ENCODE measurements at places on chromosomes 3 and 15.

DNA sequence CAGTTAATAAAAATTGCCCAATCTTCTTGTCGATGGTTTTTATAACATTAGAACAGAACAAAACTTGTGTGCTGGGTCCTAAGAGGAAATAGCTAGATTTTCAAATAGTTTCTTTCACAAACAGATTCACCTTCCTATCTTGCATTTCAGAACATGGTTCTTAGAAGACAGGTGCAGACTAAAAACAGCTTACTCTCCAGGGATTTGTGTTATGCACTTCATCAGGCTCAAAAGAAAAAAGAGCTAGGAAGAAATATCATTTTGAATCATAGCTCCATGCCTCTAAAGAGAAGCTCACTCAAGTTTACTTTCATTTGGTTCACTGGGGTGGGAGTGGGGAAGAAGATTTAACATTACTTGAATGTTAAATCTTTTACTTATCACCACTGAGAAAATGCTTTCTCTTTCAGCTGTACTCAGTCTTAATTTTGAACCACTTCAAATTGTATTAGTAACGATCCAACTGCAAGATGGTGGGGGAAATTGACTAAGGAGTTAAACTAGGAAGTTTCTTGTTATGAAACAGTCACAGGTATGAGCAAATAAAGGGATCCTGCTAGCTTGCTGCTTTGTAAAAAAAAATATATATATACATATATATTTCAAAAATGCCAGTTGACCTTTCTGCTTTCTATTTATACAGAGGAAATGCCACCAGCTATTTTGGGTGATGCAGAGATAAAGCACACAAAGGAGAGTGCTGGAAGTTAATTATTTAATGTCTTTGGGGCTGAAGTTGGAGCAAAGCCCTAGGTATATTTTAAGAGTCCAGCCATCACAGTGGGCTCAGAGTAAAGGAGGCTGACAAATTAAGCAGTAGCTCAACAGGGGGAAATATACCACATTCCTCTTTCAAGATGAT lies 28.3 kb upstream of the NUDT16 start:
- H3K4me3 ChIP-seq = no peak overlapping the region
- no peak overlapping the region for H3K27ac ChIP-seq
- no peak for DNase-seq

GRCh38 chr15:52112203-52112750 lies 298 bp downstream of the BCL2L10 start:
- H3K36me3 ChIP-seq = no peaks in the 10 kb centered on the region
- no peaks in the 10 kb centered on the region for H3K4me1 ChIP-seq
- peaks cover 10% of the 10 kb centered on the region for H3K27me3 ChIP-seq
- no peak overlapping the region for H3K27ac ChIP-seq
- no peak overlapping the region for H3K4me3 ChIP-seq
- DNase-seq = no peak

GRCh38 chr3:74787011-74787410 lies 172.6 kb upstream of the CNTN3 start:
- DNase-seq = no peak
- H3K27me3 ChIP-seq = peaks cover 6% of the 10 kb centered on the region
- H3K4me3 ChIP-seq = no peak overlapping the region
- no peak overlapping the region for H3K27ac ChIP-seq
- H3K4me1 ChIP-seq = no peaks in the 10 kb centered on the region

DNA sequence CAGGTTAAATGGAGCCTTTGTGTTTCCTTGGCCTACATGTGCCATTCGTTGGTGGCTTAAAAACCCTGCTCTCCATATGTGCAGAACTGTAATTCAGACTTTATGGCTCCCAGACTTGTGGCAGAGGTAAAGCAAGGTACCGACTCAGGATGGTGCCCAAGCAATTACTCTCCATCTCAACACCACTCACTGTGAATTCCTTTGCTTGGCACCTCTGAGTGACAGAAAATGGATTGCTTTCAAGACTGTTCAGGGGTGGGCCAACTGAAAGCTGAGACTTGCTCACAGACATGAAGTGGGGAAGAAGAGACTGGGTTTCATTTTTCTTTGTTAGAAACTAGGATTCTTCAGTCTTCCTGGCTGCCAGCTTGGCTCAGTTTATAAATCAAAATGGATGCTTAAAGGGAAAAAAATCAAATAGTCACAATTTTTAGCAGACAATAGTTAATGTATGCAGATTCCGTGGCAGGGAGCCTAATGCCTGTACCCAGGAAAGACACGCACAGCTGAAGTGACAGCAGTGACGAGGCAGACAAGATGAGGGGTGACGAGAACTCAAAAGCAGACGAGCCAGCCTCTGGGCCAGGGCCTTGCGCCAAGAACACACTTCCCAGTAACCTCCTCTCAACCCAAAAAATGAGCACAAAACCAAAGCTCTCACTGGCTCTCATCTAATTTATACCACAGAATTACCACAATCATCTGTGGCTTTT lies 207.9 kb upstream of the SLC2A2 start:
- no peak overlapping the region for H3K4me3 ChIP-seq
- H3K27me3 ChIP-seq = no peaks in the 10 kb centered on the region
- DNase-seq = no peak
- peaks cover 13% of the 10 kb centered on the region for H3K4me1 ChIP-seq

GRCh38 chr15:45919806-45920205 lies 285.0 kb downstream of the SQOR start:
- H3K27me3 ChIP-seq = no peaks in the 10 kb centered on the region
- H3K4me3 ChIP-seq = no peak overlapping the region

GRCh38 chr3:10955711-10956453 lies 36.7 kb upstream of the SLC6A1 start:
- H3K27me3 ChIP-seq = peaks cover 66% of the 10 kb centered on the region
- no peak for DNase-seq

DNA sequence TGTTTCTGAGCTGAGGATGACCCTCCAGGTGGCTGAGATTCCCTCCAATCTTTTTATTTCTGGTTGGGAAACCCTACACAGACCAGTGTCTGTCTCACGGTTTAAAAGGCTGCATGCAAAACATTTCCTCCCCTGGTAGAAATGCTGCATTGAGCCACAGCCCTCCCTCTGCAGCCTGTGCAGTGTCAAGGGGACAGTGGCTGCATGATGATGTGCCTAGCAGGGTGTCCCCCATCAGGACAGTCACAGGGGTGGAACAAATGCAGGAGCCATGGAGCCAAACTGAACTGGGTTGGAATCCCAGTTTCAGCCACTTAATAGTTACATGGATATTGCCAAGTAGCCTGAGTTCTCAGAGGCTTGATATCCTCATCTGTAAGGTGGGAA lies 147.9 kb upstream of the CTDSPL start:
- no peaks in the 10 kb centered on the region for H3K27me3 ChIP-seq
- no peak for DNase-seq
- no peak overlapping the region for H3K27ac ChIP-seq
- no peaks in the 10 kb centered on the region for H3K36me3 ChIP-seq
- H3K4me3 ChIP-seq = no peak overlapping the region

- peak overlapping the region; percentile 82 for H3K27ac ChIP-seq
- no peak overlapping the region for H3K4me3 ChIP-seq
- peaks cover 8% of the 10 kb centered on the region for H3K27me3 ChIP-seq
- DNase-seq = no peak
- H3K36me3 ChIP-seq = no peaks in the 10 kb centered on the region
- peaks cover 32% of the 10 kb centered on the region for H3K4me1 ChIP-seq
Observed at GRCh38 chr15:72972362-72972761, 79.9 kb upstream of the NEO1 start.

- H3K36me3 ChIP-seq = no peaks in the 10 kb centered on the region
- DNase-seq = no peak
Observed at GRCh38 chr3:153756816-153757215, 364.4 kb upstream of the ARHGEF26 start.

DNA sequence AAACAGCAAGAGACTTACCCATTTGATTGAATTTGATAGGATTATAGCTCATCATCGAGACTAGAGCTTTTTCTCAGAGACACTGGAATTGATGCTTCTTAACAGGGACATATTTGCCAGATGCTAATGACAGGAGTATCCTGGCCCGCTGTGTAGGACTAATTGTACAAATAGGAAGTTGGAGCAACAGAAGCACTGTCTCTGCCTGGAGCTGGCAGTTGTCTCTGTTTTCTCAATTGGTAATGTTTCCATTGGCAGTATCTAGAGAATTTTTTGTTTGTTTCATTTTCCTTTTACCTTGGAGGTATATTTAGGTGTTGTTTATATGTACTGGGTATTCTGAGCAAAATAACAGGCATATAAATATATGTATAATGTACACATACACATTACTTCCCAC lies 8.9 kb upstream of the PCOLCE2 start:
- H3K27ac ChIP-seq = no peak overlapping the region
- no peak for DNase-seq
- H3K4me3 ChIP-seq = no peak overlapping the region
- H3K36me3 ChIP-seq = no peaks in the 10 kb centered on the region
- peaks cover 25% of the 10 kb centered on the region for H3K27me3 ChIP-seq

DNA sequence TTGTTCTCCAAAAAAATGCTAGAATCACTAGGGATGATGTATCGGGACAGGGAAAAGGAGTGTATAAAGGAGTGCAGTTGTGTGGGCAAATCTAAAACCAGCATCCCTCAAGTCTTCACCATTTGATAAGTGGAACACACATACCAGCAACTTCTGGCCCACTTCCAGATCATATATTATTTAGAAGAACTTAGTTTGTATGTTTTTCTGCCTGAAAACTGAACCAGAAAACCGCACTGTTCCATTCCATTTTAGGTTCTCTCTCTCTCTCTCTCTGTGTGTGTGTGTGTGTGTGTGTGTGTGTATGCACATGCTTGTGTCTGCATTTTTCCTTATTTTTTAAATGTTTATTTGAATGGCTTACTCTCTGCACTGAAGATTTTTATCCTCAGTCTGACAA lies 93.5 kb downstream of the SERPINI1 start:
- H3K4me1 ChIP-seq = peaks cover 8% of the 10 kb centered on the region
- H3K4me3 ChIP-seq = no peak overlapping the region
- H3K36me3 ChIP-seq = no peaks in the 10 kb centered on the region
- peak overlapping the region; percentile 11 for H3K27ac ChIP-seq
- no peak for DNase-seq
- peaks cover 12% of the 10 kb centered on the region for H3K27me3 ChIP-seq

DNA sequence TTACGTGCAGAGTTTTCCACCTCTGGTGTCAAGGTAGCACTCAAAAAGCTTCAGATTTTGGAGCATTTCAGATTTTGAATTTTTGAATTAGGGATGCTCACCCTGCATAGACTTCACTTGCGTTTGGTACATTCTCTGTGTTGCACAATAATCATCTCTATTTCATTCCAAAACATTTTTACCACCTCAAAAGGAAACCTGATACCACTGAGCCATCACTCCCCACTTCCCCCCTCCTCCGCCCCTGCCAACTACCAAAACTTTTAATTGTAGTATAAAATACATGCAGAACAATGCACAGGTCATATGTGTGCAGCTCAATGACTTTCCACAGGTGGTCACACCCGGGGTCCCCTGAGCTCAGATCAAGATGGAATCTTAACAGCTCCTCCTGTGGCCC lies 208.8 kb downstream of the SV2B start:
- no peaks in the 10 kb centered on the region for H3K36me3 ChIP-seq
- H3K4me3 ChIP-seq = no peak overlapping the region
- H3K27me3 ChIP-seq = peaks cover 69% of the 10 kb centered on the region
- no peak overlapping the region for H3K27ac ChIP-seq
- no peak for DNase-seq
- H3K4me1 ChIP-seq = no peaks in the 10 kb centered on the region

DNA sequence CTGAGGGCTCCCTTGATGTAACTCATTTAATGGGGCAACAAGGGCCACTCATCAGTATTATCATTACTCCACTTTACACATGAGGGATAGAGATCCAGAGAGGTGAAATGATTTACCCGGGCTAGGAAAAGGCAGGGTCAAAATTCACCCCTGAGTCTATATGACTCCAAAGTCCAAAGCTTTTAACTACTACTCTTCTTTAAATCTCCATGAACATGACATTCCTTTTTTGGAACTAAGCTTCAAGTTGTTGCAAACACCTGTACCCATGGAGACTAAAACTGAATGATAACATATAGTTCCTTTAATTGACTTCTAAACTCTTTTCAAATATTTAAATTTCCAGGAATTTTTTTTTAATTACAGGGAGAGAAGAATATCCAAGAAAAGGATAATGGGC lies 292.9 kb upstream of the GADL1 start:
- no peak for DNase-seq
- no peaks in the 10 kb centered on the region for H3K27me3 ChIP-seq
- H3K36me3 ChIP-seq = no peaks in the 10 kb centered on the region
- no peak overlapping the region for H3K4me3 ChIP-seq

DNA sequence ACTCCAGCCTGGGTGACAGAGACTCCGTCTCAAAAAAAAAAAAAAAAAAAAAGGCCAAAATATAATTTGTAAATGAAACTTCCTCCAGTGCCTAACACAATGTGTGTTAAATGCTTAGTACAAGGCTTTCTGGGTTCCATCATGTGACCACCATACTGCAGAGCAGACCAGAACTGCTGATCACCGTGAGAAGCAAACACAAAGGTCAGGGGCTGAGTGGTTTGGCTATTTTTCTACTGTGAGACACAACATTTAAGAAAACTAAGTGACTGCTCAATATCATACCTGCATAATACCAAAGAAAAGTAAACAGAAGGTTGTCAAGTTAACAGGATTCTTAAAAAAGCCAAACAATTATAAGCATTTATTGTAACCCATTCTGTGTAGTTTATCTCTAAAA lies 13.2 kb downstream of the ABCC5 start:
- H3K36me3 ChIP-seq = peaks cover 2% of the 10 kb centered on the region
- no peak overlapping the region for H3K27ac ChIP-seq
- no peaks in the 10 kb centered on the region for H3K27me3 ChIP-seq
- peaks cover 24% of the 10 kb centered on the region for H3K4me1 ChIP-seq
- no peak for DNase-seq

DNA sequence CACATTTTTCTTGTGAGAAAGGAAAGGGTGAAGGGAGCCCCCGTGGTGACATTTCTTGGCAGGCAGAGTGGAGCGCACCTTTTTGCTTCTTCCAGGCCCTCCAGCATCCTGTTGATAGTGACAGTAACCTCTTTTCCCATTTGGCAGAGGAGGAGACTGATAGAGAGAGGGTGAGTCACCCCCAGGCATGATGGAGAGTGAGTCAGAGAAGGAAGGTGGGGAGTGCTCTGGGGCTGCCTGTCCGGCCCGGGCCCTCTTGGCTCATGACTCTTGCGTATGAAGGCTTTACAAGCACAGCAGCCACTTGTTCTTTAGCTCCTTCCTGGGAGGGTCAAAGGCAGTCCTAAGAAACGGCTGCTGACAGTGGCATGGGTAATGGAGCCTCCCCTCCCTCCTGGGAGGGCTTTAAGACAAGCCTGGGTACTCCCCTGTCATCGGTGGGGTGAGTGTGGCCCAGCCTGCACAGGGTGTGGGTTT lies 16.0 kb downstream of the ANKRD63 start:
- no peak overlapping the region for H3K4me3 ChIP-seq
- peaks cover 11% of the 10 kb centered on the region for H3K4me1 ChIP-seq
- DNase-seq = no peak
- no peaks in the 10 kb centered on the region for H3K36me3 ChIP-seq

GRCh38 chr3:143215059-143215458 lies 95.5 kb downstream of the CHST2 start:
- no peaks in the 10 kb centered on the region for H3K36me3 ChIP-seq
- no peak overlapping the region for H3K27ac ChIP-seq
- no peak overlapping the region for H3K4me3 ChIP-seq
- DNase-seq = no peak
- peaks cover 11% of the 10 kb centered on the region for H3K4me1 ChIP-seq
- peaks cover 7% of the 10 kb centered on the region for H3K27me3 ChIP-seq

All from mesothelial cell of epicardium (in vitro differentiated cells).